ENCODE measurements at places on chromosomes 4 and X. TPM values are rescaled to one million over a fixed set of nuclear protein-coding genes. Genes with fewer than 3 reads are reported as not detected.

Gene ARX
- 6.1 TPM for total RNA-seq

GRCh38 chr4:183449193-183449882 is 4.9 kb downstream of the CDKN2AIP start:
- DNase-seq, result no peak

DNA sequence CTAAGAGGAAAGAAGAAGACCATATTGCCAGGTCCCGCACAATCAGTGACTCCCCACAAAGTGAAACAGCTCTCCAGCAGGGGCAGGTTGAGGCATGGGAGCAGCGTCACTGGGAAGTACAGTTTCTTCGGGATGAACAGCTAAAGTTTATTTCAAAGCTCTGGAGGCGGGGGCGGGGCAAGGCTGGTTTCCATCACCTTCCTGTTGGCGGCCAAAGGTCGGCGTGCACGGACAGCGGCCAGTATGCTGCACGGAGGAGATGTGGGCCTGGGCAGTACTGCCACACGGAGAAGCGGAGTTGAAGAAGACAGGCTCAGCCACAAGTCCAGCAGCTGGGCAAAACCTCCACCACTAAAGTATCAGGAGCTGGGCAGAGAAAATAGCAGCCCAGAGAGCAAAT is 951 bp upstream of the ZNF518B start:
- no peak for DNase-seq

GRCh38 chrX:40104985-40105834 is 7.5 kb upstream of the BCOR start:
- DNase-seq, result no peak

- no peak for DNase-seq
Measured at GRCh38 chr4:105503484-105503883, 29.6 kb upstream of the PPA2 start.

DNA sequence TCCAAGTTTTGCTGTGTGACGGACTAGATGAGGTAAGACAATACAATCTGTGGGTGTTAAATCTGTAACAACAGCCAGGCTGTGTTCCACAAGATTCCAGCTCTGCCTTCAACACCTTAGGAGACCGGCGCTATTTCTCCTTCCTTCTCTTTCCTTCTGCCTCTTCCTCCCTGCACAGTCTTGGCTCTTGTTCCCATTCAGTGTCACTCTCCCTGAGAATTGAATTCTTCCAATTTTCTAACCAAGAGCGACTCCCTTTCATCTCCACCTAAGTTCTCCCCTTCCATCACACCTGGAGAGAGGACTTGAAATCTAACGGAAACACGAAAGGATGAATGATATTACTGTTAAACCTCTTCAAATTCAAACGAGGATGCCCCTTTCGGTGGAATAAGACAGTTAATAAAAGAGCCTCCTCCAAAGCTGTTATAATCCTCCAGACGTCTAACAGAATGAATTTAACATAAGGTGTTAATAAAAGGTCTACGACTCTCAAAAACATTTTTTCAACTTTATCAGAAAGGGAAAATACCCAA is 2.7 kb downstream of the EPHA5 start:
- no peak for DNase-seq

DNA sequence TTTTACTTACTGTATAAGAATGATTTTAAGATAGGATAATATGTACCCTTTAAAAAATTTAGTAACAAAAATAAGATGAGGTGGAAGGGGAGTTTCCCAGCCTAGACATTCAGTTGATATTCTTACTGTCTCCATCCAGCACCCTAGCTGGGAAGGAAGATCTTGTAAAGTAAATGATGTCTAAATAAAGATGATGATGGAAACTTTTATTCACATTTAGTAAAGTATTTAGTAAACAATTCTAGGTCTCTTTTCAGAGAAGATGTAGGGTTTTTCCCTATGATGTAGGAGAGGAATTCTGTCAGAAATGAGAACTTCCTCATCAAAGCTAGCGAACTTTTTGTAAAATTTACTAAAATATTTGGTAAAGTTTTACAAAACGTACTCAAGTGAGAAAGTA is 136.8 kb downstream of the RAPGEF2 start:
- DNase-seq, result no peak

DNA sequence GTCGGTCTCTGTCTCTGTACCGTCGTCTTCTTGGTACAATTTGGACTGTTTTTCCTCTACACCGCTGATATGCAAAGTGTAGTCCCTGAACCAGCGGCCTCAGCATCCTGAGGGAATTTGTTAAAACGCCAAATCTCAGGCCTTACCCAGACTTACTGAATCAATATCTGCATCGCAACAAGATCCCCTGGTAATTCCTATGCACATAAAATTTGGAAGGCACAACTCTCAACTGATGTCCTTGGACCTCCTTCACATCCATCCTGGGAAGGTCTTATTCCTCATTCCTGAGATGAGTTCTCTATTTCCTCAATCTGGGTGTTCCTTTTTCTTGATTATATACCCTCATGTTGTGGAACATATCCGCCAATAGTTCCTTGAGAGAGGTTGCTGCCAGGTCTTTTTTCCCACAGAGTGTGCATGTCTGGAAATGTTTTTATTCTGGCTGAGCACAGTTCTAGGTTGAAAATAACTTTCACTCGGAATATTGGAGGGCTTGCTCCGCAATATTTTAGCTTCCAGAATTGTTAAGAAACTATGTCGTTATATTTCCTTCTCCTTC is 738 bp upstream of the HPF1 start:
- no peak for DNase-seq

GRCh38 chr4:40000711-40001110 is 23.0 kb upstream of the PDS5A start:
- no peak for DNase-seq
